Omental fat pad (tissue), 4 donors: ENCODE measurements at places on chromosomes 12 and 14. TPM values are rescaled to one million over a fixed set of nuclear protein-coding genes. Genes with fewer than 3 reads are reported as not detected.

- DNase-seq, result no peak
These were observed 29.0 kb downstream of the SCYL2 start for GRCh38 chr12:100295764-100296555.

- DNase-seq, result no peak
These were observed 1.4 kb upstream of the PWP1 start for GRCh38 chr12:107684029-107684795.

DNA sequence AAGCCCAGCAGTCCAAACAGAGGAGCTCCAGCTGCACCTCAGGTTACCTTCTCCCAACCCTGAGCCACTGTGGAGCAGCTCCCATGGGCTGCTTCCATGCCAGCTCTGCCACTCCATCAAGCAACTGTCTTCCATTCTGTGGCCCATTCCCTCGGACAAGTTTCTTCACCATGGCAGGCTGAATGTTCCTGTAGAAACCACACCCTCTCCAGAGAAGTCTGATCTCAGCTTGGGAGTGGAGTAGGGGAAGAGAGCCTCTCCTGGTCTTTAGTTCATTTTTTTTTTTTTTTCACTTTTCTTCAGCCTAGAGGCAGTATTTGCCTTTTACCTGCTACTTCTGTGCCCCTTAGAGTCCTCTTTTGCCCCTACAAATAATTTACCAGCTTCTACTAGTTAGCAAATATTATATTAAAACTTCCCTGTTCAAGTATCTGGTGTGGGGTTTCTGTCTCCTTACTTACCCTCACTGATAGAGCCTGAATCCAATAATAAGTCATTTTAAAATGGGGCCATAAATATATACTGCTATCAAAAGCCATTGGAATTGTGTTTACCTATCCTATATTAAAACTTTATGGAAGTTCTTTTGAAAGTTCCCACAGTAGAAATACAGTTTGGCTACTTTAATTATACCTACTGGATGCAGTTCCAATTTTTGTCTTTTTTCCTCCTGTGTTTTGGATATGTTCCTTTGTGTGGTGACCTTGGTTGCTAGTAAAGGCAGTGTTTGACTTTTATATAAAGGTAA is 11.7 kb upstream of the SLC17A8 start:
- no peak for DNase-seq

GRCh38 chr12:124423761-124424515 is 129.0 kb downstream of the RFLNA start:
- DNase-seq, result no peak

DNA sequence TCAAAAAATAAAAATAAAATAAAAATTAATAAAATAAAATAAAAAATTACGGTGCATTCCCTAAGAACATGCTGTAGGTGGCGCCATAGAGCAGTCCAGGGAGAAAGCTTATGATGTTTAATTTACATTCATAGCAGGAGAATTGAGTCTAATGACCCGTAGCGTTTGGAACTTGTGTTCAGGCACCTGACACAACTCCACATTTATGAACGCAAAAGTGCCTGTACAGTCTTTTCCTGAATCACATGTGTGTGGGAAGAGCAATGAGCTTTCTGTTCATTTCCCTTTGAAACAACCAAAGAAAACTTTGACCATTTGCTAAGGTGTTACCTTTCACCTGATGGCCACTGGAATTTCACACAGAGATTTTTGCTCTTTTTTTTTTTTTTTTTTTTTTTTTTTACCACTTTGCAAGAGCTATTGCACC is 60.6 kb upstream of the KCNA1 start:
- no peak for DNase-seq

The SLCO1B1 gene
- not detected for total RNA-seq

The SMIM41 gene
- not detected for total RNA-seq

GRCh38 chr12:76836633-76837032 is 42.2 kb downstream of the CSRP2 start:
- DNase-seq, result no peak

- no peak for DNase-seq
These were observed 81.0 kb downstream of the ETV6 start for GRCh38 chr12:11730299-11731041.
